NCI-H510A (cell line): ENCODE measurements at places on chromosomes 7 and 10.

DNA sequence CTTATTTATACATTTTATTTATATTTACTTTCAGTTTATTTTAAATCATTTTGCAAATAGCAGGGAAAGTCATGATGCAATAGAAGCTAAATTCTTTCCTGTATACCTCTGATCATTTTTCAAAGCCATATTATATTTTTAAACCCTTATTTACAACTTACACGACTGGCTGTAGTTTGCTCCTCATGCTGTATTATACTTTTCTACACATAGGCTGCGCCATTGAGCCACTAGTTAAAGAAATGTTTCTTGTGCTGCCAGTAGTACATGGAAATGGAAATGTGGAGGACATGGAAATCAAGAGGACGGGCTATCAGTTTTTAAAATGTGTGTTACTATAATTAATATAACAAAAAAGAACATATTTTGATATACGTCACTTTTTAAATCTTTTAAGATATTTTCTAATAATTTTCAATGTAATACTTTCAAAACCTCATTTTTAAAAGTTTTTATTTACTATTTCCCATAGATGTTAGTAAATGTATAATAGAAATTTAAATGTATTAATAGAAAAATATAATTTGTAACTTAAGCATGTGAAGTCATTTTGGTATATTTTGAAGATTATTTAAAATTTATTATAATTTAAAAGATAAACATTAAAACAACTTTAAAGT, 118.5 kb downstream of the VTI1A start:
- DNase-seq = peak; percentile 55

DNA sequence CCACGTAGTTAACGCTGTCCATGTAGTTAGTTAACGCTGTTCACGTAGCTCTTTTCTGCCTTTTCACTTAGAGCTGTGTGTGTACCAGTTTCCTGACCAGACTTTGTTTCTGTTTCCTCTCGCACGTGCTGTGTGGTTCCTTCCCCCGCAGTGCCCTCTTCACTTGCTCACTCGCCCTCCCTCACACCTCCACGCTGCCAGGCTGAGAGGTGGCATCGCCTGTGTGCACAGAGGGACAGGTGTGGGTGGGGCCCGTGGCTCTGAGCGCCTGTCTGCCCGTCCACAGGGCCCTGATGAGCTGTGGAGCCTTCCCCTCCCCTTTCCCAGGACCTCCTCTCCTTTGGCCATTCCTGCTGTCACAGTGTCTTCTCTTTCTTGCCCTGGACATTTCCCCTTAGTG, 30.6 kb downstream of the WDR37 start:
- no peak for DNase-seq

DNA sequence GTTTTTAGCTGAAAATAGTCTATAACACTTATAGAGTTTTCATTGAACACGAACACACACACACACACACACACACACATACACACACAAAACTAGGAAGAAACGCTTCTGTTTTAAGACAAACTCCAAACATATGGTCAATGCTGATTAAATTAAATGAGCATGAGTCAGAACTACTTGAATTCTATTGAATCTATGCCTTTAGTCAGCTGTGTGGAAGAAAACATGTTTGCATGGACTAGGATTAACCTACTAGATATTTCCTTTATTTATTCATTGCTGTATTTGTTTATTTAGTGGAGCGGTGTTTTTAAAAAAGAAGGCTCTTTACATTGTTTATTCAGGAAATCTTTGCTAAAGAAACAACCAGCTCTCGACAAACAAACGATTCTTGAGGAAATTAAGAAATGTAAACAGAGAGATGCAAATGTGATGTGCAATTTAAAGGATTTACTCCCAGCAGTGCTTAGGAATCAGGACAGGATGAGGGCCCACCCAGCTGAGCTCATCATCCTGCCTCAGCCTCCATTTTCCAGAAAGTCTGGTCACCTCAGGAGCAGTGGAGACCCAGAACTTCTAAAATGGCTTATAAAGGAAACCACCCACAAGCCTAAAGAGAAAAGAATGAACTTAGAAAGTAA, 83.2 kb downstream of the PDE1C start:
- DNase-seq = no peak

- no peak for DNase-seq
These were observed 2.1 kb downstream of the SYNPO2L start for GRCh38 chr10:73653701-73654100.

- no peak for DNase-seq
These were observed 51.3 kb upstream of the FAM3C start for GRCh38 chr7:121447243-121447910.

- no peak for DNase-seq
These were observed 1.4 kb downstream of the MAGI2 start for GRCh38 chr7:79452032-79452494.

GRCh38 chr7:151076863-151077704, 3.5 kb downstream of the FASTK start:
- no peak for DNase-seq

DNA sequence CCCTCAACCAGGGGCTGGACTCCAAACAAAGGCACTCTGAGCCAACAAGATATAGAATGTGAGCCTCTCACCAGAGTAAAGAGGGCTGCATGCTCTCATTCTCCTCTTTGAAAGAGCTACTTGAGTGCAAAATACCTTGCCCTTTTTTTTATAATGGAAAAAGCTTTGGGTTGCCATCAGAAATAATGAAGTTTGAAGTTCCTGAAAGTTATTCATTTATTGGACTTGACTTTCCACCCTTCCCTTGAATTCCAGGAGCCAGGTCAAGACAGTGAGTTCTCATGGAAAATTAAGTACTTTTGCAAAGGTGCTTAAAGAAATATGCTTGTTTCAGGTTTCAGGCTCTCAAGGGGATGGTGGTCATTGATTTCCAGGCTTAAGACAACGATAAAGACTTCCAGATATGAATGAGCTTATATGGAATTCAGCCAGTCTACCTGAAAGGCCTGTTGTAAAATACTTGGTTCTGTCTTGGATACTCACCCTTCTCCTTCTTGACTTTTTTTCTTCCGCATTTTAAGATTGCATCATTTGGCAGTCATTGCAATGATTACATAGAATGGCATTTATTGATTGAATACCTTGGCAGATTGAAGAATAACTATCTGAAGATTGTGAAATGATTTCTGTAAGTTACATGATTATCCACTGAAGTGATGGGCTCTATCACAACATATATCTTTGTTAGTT, 696.4 kb downstream of the INHBA start:
- no peak for DNase-seq

DNA sequence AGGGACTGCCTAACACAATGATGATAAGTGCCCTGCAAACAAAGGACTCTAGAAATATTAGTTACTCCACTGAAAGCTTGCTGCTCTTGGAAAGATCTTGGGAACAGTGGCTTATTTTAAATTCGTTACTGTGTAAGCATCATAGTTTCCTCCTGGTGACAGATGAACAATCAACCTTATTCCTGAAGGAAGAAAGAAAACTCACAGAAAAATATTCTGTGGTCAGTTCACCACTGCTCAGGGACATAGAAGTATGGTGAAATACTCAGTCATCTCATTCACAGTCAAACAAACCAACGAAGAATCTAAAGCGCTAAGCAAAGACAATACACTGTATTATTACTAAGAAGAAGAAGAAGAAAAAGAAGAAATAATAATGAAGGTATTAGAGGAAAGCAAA, 27.8 kb downstream of the MKX start:
- DNase-seq = no peak

DNA sequence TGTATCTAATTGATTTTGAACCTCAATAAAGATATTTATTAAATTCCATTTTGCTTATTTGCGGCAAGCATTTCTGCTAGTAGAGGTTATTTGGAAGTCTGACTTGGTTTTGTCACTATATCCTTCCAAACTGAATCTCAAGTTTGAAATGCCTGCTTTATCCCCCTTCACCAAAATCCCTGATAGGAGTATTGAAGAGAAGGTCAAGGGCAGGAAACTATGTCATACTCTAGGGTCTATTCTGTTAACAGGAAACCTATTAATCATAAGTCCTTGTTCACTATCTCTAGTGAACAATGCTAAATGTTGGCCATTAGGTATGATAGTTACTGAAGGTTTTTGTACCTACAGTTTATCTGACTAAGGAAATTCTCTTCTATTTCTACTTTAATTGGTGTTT, 11.5 kb downstream of the GNAT3 start:
- no peak for DNase-seq

DNA sequence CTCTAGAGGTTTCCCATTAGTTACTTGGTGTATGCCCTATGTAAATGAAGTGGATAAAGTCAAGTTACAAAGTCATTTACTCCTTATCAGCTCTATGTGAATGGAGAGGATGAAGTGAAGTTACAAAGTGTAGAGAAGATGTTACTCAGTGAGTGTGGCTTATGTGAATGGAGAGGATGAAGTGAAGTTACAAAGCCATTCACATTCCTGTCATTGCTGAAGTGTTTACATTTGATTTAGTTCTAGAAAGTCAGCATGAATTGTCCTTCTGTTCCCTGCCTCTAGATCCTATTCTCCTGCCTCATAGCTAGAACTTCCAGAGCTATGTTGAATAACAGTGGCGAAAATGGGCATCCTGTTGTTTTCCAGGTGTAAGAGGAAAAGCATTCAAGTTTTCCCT, 880.1 kb downstream of the DNAJB9 start:
- DNase-seq = no peak

DNA sequence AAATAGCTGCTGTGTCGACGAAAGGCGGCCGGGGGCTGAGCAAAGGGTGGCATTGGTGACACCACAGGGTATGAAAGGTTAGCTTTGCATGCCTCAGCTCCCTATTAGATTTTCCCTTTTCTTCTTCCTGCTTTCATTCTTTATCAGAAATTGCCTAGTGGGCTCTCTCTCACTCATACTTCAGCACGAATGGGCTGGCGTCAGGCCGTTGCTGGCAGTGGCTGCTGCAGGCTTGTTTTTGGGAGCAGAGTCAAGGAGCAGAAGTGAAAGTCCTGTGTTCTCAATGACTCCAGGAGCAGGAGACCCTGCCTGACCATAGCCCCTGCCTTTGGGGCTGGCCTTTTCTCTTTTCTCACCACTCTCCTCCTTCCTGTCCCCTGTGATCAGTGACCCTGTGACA, 318.0 kb downstream of the PLXNA4 start:
- no peak for DNase-seq

GRCh38 chr10:70673043-70673928, 980 bp downstream of the ADAMTS14 start:
- no peak for DNase-seq

- no peak for DNase-seq
These were observed 67.9 kb upstream of the ANKRD1 start for GRCh38 chr10:90988802-90989201.

- DNase-seq = no peak
These were observed 127.2 kb downstream of the LRRC4 start for GRCh38 chr7:127903892-127904669.

DNA sequence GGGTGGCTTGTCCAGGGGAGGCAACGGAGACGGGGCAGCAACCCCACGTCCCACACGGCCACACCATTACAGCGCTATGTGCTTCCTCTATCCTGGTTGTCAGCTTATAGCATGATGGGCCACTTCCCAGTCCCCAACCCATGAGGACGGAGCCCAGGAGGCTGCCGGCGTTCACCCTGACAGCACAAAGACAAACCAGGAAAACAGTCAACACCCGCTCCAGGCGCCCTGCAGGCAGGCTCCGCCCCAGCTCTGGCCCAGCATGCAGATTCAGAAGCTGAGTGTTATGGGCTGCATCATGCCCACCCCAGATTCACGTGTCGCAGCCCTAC, 14.8 kb downstream of the WDR86 start:
- no peak for DNase-seq

DNA sequence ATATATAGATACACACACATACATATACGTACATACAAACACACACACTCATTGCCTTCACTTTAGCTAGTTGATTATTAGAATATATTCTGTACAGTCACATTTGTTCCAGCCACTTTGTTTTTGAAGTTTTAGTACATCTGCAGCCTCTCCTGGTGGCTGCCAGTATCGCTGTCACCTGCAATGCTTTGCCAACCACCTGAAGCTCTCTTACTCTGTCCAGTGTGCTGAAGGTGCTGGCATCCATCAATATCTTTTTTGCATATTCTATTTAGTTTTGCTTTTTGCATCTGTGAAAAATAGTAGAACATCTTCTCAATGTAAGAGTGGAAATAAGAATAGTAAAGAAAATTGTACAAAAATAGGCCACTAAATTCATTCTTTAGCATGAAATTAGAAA, 388.6 kb downstream of the EXOC4 start:
- no peak for DNase-seq

DNA sequence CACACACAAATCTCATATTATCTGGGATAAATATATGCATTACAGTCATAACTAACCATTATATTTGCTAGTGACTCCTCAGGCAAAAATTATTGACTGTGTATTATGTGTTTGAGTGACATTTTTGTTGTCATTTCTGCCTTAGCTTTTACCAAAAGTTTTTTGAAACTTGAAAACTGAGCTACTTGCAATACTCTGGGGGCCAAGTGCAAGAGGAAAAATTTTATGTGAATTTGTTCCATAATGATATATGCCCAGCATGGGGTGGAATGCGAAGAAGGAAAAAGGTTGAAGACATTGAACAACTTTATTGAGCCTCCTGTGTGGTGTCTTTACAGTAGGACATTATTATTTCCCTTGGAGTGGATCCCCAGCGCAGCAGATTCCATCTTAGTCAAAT, 176.8 kb upstream of the FERD3L start:
- no peak for DNase-seq

DNA sequence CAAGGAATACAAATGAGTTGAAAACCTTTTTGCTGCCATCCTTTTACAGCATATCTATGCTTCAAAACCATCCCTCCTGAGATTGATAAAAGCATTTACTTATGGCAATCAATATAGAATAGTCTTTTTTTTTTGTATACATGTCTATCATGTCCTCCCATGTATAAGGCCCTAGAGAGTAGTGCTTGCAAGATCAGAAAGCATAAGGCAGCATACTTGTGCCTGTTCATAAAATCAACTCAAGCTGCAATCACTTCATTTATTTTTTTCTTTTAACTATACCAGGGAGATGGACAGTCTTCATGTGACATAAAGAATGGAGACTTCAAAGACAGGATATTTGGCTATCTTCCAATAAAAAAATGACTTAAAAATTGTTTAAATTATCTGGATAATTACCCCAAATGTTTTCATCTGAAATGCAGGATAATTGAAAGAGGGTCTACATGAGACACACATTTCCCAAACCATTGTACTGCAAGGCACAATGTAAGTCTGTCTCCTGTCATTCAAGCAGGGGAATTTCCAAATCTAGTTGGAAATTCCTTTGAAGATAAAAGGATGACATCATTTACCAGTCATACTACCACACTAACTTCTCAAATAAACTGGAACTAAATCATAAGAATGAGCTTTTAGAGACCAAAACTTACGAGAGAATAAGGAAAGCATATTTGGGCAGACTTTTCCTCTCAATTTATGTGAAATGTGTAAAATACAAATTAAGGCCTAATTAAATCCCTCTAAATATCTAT, 22.5 kb downstream of the LRRN3 start:
- DNase-seq = no peak

DNA sequence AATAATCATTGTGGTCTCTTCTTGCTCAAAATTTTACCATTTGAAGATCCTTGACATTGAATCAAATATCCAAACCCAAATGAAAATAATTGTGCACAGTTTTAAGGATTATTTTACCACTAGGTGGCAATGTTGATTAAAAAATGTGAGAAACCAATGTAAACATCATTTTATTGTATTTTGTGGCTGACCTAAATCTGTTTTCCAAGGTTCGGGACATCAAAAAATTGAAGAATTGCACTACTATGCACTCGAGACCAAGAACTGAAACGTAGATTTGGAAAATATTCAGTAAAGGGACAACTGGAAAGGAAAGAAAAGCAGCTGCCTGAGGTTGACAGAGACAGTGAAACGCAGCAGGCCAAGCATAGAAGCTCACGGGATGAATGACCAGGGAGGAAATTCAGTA, 259.3 kb downstream of the SNX13 start:
- DNase-seq = no peak
